ENCODE measurements at places on chromosomes 2 and 18. TPM values are rescaled to one million over a fixed set of nuclear protein-coding genes. Genes with fewer than 3 reads are reported as not detected.

The ABCG5 gene
- total RNA-seq, result not detected

The ACADL gene
- total RNA-seq, result not detected

The STARD6 gene
- total RNA-seq, result 0.11 TPM

The TMEM87B gene
- 22.1 TPM for total RNA-seq

The AFF3 gene
- not detected for total RNA-seq

The MCFD2 gene
- total RNA-seq, result 246 TPM

The TMEM247 gene
- not detected for total RNA-seq

The MROH2A gene
- total RNA-seq, result not detected

The CEP76 gene
- 15.3 TPM for total RNA-seq

The FN1 gene
- total RNA-seq, result 543 TPM

The POLR1B gene
- total RNA-seq, result 11.9 TPM

The RTP5 gene
- total RNA-seq, result not detected

The LYPD6B gene
- total RNA-seq, result 0.11 TPM

The FTCDNL1 gene
- total RNA-seq, result 0.11 TPM

All from dermis lymphatic vessel endothelial cell (primary cell).